Stimulated activated CD4-positive, alpha-beta T cell treated with anti-CD3 and anti-CD28 coated beads, TNF-alpha, amount 100 ng/mL, for 48 hours (primary cell): ENCODE measurements at places on chromosomes 16 and 17.

DNA sequence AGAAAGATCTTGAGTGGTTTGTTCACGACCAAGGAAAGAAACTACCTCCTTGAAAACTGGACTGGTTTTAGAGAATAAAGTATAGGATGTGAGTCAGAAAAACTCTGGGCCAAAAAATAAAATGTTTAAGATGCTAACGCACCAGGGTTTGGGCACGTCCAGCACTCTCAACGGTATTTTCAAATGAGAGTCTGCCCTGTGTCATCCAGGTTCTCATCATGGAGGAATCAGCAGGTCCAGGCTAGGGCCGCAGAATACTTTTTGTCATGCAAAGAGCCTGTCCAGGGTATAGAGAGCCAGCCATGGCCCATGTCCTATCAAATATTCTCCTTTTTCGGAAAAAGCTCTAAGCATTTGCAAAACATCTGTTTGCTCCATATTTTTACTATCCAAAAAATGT, 2.4 kb downstream of the NXN start:
- no peak for DNase-seq

- DNase-seq: peak; percentile 65
These were observed at the start of the genes ARSG and SLC16A6 for GRCh38 chr17:68290955-68291835. TSS of gene ARSG (plus strand) at chr17:68291495. CDS start at chr17:68307494, 15,999 bp downstream. TSS of gene SLC16A6 (minus strand) at chr17:68291127. CDS start at chr17:68278320, 12,807 bp downstream.

DNA sequence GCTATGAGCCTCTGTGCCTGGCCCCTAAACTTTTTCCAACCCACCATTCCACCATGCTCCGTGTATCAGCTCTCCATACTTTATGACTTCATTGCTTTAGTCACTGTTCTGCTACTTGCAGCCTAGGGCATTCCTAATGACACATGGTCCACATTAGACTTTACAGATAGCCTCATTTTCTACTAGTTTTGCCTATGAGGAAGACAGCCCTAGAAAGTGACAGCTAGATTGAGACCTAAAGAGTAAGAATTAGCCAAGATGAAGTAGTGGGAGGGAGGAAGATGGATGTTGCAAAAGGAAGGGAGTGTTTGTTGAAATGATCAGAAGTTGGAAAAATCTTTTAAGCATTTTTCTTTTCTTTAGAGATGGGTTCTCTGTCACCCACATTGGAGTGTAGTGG, 11.0 kb downstream of the C16orf54 start:
- DNase-seq: no peak

DNA sequence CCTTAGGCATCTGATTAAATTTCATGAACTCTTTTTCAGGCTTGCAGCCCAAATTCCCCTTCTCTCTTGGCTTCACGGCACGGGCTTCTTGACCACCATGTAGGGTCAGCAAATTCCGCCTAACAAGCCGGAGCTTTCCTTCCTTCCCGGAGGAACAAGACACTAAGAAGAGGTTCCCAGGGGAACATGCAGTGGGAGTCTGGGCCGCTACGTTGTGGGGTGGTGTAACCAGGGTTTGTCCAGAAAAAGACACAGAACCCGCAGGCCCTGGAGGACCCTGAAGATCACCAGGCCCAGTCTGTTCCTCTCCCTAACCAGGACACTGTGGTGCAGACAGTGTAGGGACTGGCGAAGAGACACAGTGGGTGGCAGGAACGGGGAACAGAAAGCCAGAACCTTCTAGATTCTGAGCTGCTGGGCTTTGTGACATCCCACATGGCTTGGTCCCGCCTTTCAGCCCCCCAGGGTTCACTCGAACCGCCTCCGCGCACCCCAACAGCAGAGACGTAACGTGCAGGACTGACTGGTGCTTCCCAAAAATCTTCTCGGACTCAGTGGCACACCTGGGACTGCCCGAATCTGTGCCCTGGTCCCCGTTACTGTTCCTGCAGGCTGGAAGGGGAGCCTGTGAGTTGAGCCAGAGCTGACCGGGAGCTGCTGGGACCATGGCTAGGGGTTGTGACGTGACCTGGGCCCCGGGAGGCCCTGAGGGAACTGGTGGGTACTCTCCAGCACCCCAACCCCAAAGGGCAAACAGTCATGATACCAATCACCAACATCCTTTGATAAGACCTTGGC, 55.2 kb downstream of the TBC1D16 start:
- DNase-seq: no peak

GRCh38 chr17:16287563-16288027, 65.7 kb downstream of the CENPV start:
- DNase-seq: no peak

DNA sequence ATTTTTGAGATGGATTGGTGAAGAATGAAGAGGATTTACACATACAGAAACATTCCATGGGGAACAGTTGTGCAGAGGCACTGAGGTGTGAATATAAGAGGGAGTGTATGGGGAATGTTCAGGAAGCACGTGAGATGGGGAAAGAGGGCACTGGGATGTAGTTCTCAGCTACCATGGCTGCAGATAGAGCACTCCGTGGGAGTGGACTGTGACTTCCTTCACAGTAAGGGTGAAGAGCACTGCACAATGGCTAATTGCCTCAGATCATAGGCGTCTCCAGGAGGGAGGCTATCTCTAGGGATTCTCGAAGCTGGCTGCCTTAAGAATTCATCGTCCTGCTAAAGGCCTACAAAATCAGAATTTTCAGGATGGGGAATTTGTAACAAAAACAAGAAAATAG, 7.0 kb downstream of the YPEL2 start:
- no peak for DNase-seq

GRCh38 chr16:69190598-69190997, 3.6 kb downstream of the SNTB2 start:
- DNase-seq: no peak

DNA sequence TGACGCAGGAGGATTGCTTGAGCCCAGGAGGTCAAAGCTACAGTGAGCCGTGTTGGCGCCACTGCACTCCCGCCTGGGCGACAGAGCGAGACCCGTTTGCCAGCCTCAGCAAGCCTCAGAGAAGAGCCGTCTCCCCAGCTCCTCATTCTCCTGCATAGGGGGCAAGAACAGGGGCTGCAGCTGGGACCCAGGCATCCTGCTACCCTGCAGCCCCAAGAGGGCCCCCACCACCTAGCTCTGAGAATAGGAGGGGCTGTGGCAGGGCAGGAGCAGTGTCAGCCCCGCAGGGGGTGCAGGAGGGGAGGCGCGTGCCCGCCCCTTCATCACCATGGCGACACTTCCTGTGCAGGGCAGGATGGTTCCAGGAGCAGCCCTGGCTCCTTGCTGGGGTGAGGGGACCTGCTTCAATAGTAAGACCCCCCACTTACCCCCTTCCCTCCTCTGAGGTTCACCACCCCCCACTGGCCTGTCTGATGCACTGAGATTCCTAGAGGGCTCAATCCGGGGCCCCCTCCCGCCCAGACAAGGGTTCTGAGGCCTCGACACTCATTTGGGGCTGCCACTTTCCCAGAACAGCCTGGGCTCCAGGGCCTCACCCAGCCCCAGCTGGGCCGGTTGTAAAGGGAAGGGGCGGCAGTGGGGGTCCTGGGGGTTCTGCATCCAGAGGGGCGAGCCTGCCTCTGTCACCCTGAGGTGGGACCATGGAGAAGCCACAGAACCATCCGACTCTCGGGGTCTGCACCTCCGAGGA, 20.2 kb downstream of the VASN start:
- DNase-seq: no peak

- DNase-seq: no peak
These were observed 310.4 kb downstream of the XYLT1 start for GRCh38 chr16:17160285-17160853.

DNA sequence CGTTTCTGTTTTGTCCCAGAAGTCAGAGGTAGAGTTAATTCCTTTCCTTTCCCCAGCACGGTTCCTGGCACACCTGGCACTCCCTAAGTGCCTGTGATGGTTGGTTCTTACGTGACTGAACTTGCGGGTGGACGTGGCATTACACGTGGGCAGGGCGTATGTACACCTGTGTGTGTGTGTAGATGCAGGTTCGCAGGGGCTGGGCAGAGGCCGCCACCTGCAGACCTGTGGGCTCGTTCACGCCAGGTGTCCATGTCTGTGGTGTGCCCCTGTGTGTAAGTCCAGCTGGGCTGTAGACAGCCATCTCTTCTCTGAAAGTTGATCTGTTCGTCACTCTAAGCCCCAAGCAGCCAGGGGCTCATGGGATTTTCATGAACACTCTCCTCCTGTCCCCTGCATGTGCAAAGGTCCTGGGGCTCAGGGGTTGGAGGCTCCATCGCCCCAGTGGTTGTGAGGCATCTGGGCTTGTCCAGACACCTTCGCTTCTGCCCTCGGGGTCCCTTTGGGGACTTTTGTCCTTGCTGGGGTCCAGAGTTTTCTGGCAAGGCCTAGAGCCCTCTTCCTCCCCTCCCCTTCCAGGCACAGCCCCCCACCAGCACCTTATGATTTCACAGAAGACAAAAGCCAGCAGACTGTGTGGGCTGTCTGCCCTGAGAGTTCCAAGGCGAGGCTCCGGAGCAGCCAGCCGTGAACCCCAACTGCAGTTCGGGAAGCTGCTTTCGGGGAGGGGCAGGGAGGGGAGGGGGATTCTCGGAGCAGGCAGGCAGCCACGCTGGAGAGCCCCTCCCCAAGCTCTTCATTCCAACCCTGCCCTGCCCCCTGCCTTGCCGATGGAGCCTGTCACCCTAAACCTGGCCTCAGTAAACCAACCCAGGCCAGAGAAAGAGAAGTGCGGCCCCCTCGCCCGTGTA, 5.4 kb upstream of the FSCN2 start:
- no peak for DNase-seq

- DNase-seq: no peak
These were observed 1.6 kb upstream of the GAST start for GRCh38 chr17:41710472-41711090.

DNA sequence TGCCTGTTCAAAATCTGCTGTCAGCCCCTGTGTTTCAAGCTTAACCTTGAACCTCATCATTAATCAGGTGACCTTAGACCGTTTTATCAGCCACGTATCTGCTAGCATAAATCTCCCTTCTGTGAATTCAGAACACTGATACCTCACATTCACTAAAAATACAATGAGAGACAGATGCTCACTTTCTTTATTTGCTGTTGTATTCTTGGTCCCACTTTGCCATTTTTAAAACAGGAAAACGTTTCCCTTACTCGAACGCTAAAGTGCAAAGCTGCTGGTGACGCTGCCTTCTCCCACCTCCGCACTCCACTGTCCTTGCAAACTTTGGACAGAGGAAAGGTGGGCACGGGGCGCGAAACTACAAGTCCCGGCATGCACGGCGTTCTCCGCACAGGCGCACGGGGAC, 220 bp upstream of the ARHGAP44 start:
- no peak for DNase-seq

GRCh38 chr17:43352579-43353331, 46.0 kb upstream of the ARL4D start:
- no peak for DNase-seq

DNA sequence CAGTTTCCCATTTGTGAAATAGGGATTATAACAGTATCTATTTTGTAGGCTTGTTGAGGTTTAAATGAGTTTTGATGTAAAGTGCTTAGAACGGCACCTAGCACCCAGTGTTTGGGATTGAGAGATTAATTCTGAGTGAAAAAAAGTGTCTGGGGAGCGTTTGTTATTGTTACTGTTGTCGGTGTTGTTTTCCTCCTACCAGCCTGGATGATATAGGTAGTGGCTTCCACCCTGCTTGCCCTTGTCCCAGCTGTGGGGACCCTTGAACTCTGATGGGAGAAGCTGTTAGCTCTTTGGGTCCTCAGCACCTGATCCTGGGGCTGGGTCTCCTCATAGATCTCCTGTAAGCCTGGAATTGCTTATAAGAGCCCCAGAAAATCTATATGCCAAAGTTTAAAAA, 4.9 kb downstream of the FMNL1 start:
- DNase-seq: no peak

DNA sequence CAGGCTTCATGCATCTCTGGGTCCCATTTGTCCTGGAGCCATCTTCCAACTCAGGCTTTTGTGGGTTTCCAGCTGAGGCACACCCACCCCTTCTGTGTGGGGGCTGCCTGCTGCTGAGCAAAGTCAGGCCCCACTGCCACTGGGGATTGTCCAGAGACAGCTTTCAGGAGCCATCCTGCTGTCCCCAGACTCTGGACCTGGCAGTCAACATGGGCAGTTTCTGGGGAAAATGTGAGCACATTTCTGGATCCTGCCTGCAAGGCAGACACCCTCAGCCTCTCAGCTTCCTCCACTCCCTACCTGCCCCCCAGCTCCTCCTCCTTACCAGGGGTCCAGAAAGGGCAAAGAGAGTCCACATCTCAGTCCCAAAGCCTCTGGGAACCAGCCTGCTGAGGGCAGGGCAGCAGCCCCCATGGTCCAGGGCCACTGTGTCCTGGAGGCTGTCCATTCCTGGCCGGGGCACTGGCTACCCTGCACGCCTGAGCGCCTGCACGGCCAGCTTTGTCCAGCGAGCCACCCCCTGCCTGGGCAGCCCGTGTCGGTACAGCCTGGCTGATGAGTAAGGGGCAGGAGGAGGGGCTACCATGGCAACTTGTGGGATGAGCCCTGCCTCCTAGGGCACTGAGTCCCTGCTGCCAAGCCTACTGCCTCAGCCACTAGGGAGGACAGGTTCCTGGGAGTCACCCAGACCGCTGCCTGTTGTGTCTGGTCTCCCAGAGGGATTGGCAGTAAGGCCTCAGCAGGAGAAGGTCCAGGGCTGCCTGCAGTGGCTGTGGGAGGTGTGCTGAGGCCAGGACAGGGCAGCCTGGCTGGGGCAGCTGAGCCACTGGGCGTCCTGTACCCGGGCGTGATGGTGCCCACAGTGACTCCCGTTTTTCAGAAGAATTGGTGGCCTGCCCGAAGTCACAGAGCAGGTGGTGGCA, at the start of gene SLC47A2:
SLC47A2 (minus strand) TSS at position 477 of the 923 bp plus-strand sequence; CDS start at position 448, 29 bp downstream.
- no peak for DNase-seq

DNA sequence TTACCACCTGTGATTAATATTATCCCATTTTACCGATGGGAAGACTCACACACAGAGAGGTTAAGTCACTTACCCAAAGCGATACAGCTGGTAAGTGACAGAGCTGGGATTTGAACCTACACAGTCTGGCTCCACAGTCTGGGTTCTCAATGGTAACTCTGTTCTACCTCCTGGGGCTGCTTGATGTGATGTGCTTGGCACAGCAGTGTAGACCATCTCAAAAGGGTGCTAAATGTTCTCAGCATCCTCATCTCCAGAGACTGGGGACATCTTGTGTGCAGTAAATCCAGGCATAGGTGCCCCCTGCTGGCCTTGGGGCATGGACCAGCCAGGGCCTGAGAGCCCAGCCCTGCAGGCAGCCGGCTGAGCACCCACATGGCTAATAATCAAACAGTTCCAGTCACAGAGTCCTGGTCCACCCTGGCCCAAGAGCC, 15.4 kb upstream of the KATNB1 start:
- no peak for DNase-seq
